NCI-H524 (cell line): ENCODE measurements at places on chromosomes 2 and 18.
A peak's percentile ranks its signal among the peaks of the same experiment; 100 is the strongest.

GRCh38 chr2:242038166-242038927 lies 168.8 kb downstream of the RTP5 start:
- DNase-seq: no peak

DNA sequence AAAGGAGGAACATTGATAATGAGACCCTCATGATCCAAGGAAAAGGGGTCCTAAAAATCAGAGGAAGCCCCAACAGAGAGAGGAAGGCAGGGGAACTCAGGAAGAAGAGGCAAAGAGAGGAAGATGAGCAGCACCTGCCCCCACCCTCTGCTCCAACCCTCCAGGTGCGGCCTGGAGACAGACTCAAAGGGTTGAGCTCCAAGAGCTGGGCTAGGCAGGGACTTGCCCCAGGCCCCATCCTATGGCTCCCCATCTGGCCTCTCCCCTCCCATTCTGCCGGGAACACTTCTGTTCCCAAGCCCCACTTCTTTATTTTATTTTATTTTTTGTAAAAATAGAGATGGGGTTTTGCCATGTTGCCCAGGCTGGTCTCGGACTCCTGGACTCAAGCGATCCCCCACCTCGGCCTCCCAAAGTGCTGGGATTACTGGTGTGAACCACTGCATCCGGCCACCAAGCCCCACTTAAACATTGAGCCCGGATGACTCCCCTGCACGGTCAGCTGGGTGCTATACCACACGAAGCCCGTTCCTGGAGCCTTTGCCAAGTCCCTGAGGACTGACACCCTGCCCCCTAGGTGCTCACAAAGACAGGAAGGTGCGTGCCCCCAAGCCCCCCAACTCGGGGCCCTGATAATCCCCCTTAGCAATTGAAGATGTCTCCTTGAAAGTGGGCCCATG lies 3.8 kb upstream of the GPR55 start:
- DNase-seq: no peak

GRCh38 chr2:161415034-161415986 lies 787 bp upstream of the TBR1 start:
- DNase-seq: peak; percentile 22

DNA sequence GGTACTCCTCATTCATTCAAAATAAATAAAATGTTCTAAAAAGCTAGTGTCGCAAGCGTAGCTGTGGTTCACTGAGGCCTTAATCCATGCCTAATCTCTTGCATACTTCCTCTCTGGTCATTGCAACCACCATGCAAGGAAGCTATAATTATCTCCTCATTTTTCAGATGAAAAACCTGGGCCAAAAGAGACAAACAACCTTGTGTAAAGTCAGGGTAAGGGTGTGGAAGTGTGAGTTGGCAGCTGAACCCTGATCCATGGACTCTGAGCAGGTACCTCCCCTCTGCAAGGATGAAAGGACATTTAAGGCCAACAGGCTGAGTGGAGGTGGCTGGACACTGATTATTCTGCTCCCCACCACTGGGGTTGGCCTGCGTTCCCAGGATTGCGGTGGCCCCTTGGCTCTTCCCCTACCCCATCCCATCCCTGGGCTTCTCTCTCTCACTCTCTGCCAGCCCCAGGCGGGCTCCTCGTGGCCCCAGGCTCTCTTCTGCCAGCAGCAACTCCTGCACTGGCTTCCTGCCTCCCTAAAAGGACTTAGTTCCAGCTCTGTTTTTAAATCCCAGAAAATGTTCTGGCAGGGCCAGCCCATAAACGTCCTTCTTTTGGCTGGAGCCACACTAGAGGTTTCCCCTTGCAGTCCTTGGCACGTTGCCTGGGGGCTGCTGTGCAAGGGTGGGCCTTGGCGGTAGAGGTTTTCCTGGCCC lies 72.0 kb upstream of the AFF3 start:
- no peak for DNase-seq
